Common myeloid progenitor, CD34-positive (primary cell): ENCODE measurements at places on chromosomes 4 and X.

DNA sequence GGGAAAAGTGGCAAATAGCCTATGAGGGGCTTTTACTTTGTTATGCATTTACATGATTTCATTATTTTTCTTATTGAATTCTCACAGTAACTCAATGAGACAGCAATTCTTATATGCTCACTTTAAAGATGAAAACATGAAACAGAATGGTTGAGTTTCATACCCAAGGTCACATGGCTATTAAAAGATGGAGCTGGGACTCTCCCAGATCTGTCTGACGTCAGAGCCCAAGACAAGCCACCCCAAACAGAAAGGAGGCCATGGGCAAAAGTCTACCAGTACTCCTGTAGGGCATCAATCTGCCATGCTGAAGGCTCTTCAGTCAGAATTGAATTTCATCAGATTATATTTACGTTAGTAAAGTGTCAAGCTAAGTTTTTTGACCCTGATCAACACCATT, 13.2 kb downstream of the HSD17B11 start:
- H3K27me3 ChIP-seq, result no peaks in the 10 kb centered on the region
- H3K4me1 ChIP-seq, result no peaks in the 10 kb centered on the region
- no peak for DNase-seq
- no peak overlapping the region for H3K27ac ChIP-seq

DNA sequence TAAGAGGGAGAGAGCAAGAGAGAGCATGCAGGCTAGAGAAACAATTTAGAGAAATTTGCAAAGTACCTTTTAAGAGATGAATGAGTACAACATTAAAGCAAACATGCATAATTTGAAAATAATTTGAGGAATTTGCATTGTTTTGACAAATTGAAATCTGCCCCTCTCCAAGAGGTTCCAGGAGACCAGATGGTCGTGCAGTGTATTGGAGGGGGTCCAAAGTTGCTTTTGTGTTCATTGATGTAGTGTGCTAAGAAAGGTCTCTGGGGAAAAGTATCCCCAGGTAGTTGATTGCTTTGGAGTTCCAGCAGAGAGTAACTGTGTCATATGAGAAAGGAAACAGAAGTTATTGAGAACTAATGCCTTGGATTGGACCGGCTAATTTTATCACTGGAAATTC, 635.0 kb upstream of the TENM3 start:
- no peak overlapping the region for H3K4me3 ChIP-seq
- no peaks in the 10 kb centered on the region for H3K4me1 ChIP-seq
- no peaks in the 10 kb centered on the region for H3K27me3 ChIP-seq
- DNase-seq, result no peak
- no peaks in the 10 kb centered on the region for H3K36me3 ChIP-seq
- no peak overlapping the region for H3K27ac ChIP-seq

DNA sequence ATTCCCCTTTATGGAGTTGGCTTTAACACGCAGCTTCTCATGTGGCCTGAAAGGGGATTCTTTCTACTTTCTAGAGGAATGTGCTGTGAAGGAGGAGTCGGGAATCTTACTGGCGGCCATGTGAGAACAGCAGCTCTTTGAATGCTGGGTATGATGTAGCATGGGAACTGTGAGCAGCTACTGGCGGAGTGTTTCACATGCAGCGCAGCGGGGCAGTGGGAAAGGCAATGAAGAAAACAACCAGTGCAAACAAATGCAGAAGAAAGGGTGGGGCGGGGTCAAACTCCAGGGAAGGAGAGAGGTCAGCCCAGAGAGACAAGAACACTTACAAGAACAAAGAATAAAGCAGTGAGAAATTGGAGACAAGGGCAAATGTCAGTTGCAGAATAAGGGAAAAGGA, 363.8 kb upstream of the FTHL17 start:
- H3K27ac ChIP-seq, result no peak overlapping the region
- no peak for DNase-seq
- no peaks in the 10 kb centered on the region for H3K27me3 ChIP-seq
- H3K4me3 ChIP-seq, result no peak overlapping the region
- no peaks in the 10 kb centered on the region for H3K36me3 ChIP-seq

- no peaks in the 10 kb centered on the region for H3K27me3 ChIP-seq
- H3K36me3 ChIP-seq, result peaks cover 23% of the 10 kb centered on the region
- peaks cover 19% of the 10 kb centered on the region for H3K4me1 ChIP-seq
- peak; percentile 90 for DNase-seq
Measured at GRCh38 chr4:183507925-183508696, 3.3 kb downstream of the ING2 start.

DNA sequence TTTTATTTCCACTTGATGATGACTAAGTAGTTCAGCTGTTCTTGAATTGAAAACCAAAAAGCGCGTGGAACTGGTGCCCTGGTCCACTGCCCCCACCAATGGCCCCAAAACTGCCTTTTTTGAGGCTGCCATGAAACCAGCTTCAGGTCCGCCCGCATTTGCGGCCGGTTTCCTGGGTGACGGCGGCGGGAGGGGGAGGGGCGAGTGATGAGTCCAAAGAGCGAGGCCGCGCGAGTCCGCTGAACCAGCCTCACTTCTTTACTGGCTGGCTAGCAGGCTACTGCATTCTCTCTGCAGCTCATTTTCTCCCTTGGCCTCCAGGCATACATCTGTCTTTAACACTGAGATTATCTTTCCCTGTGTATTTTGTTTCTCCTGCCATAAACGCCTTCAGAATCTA, 72.9 kb upstream of the FABP2 start:
- no peaks in the 10 kb centered on the region for H3K27me3 ChIP-seq
- no peak overlapping the region for H3K27ac ChIP-seq
- H3K36me3 ChIP-seq, result no peaks in the 10 kb centered on the region
- H3K4me1 ChIP-seq, result no peaks in the 10 kb centered on the region

GRCh38 chrX:153766871-153767673, 3.0 kb downstream of the PLXNB3 start:
- DNase-seq, result no peak
- H3K36me3 ChIP-seq, result no peaks in the 10 kb centered on the region
- H3K4me1 ChIP-seq, result peaks cover 28% of the 10 kb centered on the region
- H3K4me3 ChIP-seq, result no peak overlapping the region
- no peaks in the 10 kb centered on the region for H3K27me3 ChIP-seq

GRCh38 chr4:2788101-2788500, 4.8 kb upstream of the SH3BP2 start:
- no peak for DNase-seq
- H3K4me3 ChIP-seq, result no peak overlapping the region
- H3K27ac ChIP-seq, result peak overlapping the region; percentile 73
- no peaks in the 10 kb centered on the region for H3K27me3 ChIP-seq

DNA sequence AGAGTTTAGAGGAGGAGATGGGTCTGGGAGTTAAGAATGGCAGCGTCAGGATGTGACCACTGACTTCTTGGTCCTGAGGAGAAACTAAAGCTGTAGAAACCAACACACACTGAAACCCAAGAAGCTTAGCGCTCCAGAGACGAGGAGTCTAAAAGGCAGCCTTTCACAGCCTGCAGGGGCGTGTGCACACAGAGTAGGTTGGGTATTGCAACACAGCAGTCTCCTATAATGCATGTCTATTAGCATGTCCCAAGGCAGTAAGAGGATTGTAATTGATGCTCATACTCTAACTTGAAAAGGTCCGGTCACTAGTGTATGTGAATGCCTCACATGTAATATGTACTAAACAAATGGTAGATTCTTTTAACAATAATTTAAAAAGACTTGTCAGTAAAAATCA, 57.4 kb downstream of the PTTG2 start:
- H3K4me3 ChIP-seq, result no peak overlapping the region
- H3K36me3 ChIP-seq, result peaks cover 15% of the 10 kb centered on the region
- DNase-seq, result no peak
- H3K27me3 ChIP-seq, result no peaks in the 10 kb centered on the region

DNA sequence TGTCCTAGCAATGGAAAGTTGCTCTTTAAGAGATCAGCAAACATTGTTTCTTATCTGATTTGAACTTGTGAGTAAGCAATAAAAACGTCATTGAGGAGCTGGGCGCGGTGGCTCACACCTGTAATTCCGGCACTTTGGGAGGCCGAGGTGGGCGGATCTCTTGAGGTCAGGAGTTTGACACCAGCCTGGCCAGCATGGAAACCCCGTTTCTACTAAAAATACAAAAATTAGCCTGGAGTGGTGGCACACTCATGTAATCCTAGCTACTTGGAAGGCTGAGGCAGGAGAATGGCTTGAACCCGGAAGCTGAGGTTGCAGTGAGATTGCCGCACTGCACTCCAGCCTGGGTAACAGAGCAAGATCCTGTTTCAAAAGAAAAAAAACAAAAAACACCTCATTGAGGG, 11.2 kb upstream of the PLAC8 start:
- H3K27ac ChIP-seq, result no peak overlapping the region
- no peaks in the 10 kb centered on the region for H3K27me3 ChIP-seq
- peaks cover 11% of the 10 kb centered on the region for H3K4me1 ChIP-seq
- DNase-seq, result no peak

GRCh38 chr4:56434599-56435139, 746 bp downstream of the PPAT start:
- H3K4me3 ChIP-seq, result peak overlapping the region; percentile 97
- no peaks in the 10 kb centered on the region for H3K36me3 ChIP-seq
- peak; percentile 62 for DNase-seq
- peaks cover 43% of the 10 kb centered on the region for H3K4me1 ChIP-seq

- no peaks in the 10 kb centered on the region for H3K27me3 ChIP-seq
- DNase-seq, result no peak
- peaks cover 50% of the 10 kb centered on the region for H3K36me3 ChIP-seq
- H3K4me1 ChIP-seq, result no peaks in the 10 kb centered on the region
Measured at GRCh38 chr4:105453550-105454205, 20.2 kb downstream of the PPA2 start.

GRCh38 chr4:154010371-154010770, 221.5 kb upstream of the SFRP2 start:
- no peak overlapping the region for H3K4me3 ChIP-seq
- no peak for DNase-seq
- H3K27me3 ChIP-seq, result no peaks in the 10 kb centered on the region
- no peak overlapping the region for H3K27ac ChIP-seq

DNA sequence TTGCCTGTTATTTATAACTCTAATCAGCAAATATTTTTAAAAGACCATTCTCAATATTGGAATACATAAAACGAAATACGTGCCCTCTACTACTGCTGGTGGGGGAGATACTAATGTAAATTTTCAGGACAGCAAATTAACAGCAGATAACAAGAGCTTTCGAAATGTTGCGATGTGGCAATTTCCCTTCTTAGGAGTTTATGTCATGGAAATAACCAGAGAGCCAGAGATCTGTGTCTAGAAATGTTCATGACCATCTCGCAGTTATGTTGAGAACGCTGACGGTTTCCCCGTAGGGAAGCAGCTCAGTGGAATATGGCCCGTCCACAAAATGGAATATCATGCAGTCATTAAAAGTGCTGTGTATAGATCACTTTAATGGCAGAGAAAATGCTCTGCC, 238.4 kb upstream of the PSAPL1 start:
- DNase-seq, result no peak
- H3K36me3 ChIP-seq, result no peaks in the 10 kb centered on the region
- H3K4me1 ChIP-seq, result no peaks in the 10 kb centered on the region

- H3K4me3 ChIP-seq, result no peak overlapping the region
Measured at GRCh38 chr4:13470379-13470778, 13.8 kb downstream of the RAB28 start.

DNA sequence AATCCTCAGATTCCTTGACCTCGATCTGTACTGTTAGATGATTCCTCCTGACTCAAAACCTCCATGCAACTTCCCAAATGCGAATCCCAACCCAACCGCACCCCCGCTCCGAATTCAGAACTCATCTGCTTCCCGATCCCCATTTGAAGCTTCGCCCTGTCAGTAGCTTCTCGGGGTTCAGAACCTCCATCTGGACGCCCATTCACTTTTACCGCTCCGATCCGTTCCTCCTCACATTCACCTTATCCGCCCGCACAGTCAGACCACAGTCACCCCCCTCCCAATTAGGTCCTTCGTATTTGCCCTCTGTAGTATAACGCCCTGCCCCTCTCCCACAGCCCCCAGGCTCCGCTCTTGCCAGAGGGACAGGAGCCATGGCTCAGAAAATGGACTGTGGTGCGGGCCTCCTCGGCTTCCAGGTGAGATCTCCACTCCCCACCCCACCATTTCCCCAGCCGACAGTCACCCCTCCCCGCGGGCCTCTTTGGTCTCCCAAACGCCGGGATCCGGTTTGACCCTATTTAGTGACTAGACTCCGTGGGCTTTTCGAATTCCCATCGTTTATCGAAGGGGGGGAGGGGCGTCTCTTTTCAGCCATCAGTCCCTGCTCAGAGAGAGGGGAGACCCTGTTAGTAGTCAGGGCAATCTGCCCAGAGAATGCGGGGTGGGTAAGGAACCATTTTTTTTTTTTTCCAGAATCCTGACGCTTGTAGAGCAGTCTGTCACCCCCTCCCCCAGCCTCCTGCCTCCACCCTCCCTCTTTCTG, 691 bp downstream of the MAGED1 start:
- peaks cover 24% of the 10 kb centered on the region for H3K36me3 ChIP-seq
- H3K4me1 ChIP-seq, result peaks cover 2% of the 10 kb centered on the region
- peak overlapping the region; percentile 49 for H3K27ac ChIP-seq
- DNase-seq, result peak; percentile 71

- no peak overlapping the region for H3K4me3 ChIP-seq
- H3K27ac ChIP-seq, result no peak overlapping the region
- H3K27me3 ChIP-seq, result no peaks in the 10 kb centered on the region
Measured at GRCh38 chr4:147354237-147354636, 126.7 kb upstream of the EDNRA start.

DNA sequence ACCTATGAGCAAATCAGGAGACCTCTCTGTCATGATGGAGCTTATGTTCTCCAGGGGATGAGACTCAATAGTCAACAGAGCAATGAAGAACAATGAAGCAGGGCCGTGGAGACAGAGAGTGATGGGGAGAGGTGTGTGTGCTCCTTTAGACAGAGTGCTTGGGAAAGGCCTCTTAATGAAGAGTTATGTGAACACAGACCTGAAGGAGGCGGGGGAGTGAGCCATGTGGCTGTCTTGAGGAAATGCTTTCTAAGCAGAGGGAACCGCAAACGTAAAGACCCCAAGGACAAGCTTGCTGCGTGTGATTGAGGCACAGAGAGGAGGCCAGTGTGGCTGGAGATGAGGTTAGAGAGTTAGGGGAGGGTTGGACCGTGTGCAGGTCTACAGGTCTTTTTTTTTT, 53.1 kb downstream of the CHRNA9 start:
- no peaks in the 10 kb centered on the region for H3K36me3 ChIP-seq
- peaks cover 4% of the 10 kb centered on the region for H3K4me1 ChIP-seq
- H3K4me3 ChIP-seq, result no peak overlapping the region
- no peak overlapping the region for H3K27ac ChIP-seq

- no peak for DNase-seq
- H3K36me3 ChIP-seq, result no peaks in the 10 kb centered on the region
- H3K27me3 ChIP-seq, result no peaks in the 10 kb centered on the region
Measured at GRCh38 chrX:8845469-8845868, 44.3 kb upstream of the FAM9A start.

- H3K4me3 ChIP-seq, result peak overlapping the region; percentile 69
- H3K36me3 ChIP-seq, result no peaks in the 10 kb centered on the region
- peak overlapping the region; percentile 2 for H3K27ac ChIP-seq
- H3K4me1 ChIP-seq, result peaks cover 39% of the 10 kb centered on the region
- peak; percentile 75 for DNase-seq
- H3K27me3 ChIP-seq, result no peaks in the 10 kb centered on the region
Measured at GRCh38 chrX:49172280-49172780, 632 bp downstream of the PLP2 start.

GRCh38 chrX:148035380-148035779, 54.2 kb downstream of the FMR1NB start:
- no peak overlapping the region for H3K27ac ChIP-seq
- no peaks in the 10 kb centered on the region for H3K36me3 ChIP-seq
- H3K27me3 ChIP-seq, result no peaks in the 10 kb centered on the region
- DNase-seq, result no peak
- H3K4me3 ChIP-seq, result no peak overlapping the region
